ENCODE measurements at places on chromosomes 7 and 10.

- DNase-seq: no peak
These were observed 16.0 kb downstream of the IL2RA start for GRCh38 chr10:6045878-6046772.

DNA sequence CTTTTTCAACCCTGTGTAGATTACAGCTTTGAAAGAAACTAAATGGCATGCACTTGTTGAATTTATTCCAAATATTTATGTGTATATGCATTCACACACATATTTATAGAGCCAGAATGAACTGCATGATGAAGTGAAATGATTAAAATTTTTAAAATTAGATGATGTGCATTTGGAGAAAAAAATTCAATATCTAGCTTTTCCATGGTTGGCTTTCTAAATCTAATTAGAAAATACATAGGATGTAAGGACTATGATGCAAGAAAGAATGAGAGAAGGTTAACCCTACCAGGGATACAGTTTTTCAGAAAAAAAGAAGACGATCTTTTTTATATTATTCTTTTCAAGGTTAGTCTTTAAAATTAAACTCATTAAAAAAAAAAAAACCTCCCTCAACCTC is 204.5 kb downstream of the TRIL start:
- no peak for DNase-seq

- DNase-seq: no peak
These were observed 181.7 kb downstream of the NRP1 start for GRCh38 chr10:33152750-33153149.

DNA sequence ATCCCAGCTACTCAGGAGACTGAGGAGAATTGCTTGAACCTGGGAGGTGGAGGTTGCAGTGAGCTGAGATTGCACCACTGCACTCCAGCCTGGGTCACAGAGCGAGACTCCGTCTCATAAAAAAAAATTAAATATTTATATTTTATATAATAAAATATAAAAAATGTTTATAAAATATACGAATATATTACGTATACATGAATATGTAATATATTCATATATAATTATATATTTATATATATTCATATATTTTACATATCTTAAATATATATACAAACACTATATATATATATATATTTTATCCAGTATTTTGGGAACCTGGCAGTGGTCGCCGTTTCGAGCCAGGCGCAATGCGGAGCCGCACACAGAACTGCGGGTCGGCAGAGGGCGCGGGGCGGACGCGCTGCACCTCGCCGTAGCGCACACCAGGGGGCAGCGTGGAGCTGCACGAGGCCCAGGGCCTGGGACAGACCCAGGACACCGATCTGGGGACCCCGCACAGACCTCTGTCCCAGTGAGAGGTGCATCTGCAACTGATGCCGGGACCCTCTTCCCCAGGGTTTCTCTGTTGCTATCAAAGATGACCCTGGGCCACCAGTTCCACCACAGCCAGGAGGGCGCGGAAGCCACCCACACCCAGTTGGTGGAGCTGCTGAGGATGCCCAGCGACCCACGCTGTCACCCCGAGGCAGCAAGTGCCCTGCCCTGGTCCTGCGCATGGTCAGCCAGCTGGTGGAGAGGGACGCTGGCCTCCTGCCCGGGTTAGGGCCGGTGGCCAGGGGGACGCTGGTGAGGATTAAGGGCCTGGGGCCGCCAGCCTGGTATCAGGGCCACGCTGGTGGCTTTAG is 22.7 kb downstream of the AP5Z1 start:
- DNase-seq: peak; percentile 75

- peak; percentile 72 for DNase-seq
These were observed 67.6 kb upstream of the DDC start for GRCh38 chr7:50632561-50633413.
